ENCODE measurements at places on chromosomes 5 and 9.

DNA sequence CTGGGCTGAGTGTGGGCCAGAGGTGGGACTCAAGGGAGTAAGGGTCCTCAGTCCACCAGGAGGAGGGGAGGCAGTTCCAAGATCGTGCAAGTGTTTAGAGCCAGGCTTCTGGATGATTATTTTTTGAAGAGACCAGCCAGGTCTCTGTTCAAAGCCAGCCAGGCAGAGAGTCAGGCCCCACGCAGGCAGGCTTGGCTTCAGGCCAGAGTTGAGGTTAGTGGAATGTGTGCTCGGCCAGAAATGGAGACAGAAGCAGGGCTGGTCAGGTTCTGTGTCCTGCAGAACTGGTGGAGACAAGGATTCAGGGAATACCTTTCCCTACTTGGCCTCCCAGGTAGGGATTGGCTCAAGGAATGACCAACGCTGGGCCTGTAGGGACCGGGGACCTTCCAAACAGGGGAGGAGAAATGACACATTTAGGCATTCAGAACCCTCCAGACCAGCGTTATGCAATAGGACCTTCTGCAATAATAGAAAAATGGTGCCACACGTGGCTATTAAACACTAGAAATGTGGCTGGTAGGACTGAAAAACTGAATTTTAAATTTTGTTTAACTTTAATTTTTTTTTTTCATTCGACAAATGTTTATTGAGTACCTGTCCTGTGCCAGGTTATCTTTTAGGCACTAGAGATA lies 106.2 kb downstream of the CMYA5 start:
- no peak for DNase-seq

GRCh38 chr9:133484671-133485437 lies 6.0 kb upstream of the SLC2A6 start:
- no peak for DNase-seq

DNA sequence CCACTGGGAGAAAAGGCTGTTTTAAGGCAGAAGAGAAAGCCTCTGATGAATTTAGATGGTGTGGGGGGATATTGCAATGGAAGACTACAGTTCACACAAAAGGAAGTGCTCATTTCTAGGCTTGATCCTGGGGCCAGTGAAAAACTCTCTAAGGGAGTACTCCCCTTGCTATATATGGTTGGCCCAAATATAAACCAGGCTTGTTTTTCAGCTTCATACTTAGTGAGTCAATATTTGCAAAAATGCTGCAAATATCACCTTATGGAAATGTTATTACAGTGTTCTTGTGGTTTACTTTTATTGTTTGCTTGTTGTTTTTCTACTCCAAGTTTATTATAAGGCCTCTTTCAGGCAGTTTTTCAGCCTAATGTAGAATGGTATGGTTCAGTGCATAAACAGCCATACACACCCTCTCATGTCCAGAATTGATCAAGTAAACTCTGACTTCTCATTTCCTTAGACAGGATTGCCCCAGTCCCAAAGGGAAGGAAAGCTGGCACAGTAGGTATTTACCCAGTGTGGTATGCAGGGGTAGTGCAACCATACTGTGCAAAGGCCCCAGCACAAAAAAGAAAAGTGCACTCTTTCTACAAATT lies 115.1 kb downstream of the FEM1C start:
- no peak for DNase-seq

DNA sequence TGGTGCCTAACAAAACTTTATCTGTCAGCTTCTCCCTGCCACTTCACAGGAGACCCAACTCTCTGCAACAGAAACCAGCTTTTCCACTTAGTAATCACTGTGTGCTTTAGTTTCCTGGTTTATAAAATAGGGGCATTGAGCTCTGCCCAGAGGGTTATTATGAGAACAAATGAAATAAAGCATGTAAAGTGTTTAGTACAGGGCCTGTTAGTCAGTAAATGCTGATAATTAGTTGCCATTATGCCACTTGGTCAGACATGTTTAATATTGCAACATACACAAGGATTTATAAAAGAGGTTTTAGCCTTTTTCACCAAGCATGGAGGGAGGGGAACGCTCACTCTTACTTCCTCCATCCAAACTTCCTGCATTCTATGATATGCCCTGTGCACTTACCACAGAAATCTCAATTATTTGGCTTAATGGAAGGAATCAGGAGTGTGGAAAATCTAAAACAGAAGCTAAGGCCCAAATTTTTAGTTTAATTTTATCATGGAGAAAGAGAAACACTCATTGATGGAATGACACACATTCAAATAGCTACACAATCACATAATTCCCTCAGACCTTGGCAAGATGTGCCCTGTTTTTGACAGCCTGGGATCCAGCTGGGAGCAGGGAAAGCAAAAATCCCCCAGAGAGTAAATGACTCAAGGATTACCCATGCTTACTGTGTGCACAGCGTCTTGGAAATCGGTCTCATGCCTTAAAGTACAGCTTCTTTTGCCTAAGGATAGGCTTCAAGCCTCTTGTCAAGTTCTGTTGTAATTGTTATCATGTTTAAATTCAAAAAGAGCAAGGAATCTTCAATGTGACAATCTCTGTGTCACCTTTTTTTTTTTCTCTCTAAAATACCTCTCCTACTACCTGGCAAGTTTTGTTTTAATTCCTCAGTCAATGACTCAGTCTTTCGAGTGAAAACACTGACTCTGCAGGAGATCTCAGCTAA lies 34.0 kb downstream of the ZNF474 start:
- DNase-seq = no peak

DNA sequence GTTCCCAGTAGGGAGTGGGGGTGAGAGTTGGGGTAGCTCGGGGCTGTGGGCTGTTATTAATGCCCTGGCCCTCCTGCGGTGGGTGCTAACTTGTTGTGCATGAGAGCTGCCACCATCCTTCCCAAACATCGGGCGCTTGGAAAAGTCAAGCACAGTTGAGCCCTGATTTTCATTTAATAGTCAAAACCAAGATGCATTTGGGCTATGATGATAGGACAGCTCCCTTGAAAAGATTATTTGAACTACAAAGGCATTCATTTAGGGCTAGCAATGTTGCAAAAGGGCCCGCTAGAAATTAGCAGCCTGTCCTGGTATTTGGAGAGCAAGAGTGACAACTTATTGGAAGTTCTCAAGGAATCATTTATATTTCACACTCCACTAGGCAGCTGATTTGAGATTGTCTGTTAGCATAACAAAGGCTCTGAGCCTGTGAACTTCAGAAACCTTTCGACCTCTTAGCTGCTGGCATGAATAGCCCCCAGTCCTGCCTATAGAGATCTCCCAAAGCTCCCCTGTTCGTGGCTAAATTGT lies 128.2 kb upstream of the TMEM161B start:
- DNase-seq = no peak

DNA sequence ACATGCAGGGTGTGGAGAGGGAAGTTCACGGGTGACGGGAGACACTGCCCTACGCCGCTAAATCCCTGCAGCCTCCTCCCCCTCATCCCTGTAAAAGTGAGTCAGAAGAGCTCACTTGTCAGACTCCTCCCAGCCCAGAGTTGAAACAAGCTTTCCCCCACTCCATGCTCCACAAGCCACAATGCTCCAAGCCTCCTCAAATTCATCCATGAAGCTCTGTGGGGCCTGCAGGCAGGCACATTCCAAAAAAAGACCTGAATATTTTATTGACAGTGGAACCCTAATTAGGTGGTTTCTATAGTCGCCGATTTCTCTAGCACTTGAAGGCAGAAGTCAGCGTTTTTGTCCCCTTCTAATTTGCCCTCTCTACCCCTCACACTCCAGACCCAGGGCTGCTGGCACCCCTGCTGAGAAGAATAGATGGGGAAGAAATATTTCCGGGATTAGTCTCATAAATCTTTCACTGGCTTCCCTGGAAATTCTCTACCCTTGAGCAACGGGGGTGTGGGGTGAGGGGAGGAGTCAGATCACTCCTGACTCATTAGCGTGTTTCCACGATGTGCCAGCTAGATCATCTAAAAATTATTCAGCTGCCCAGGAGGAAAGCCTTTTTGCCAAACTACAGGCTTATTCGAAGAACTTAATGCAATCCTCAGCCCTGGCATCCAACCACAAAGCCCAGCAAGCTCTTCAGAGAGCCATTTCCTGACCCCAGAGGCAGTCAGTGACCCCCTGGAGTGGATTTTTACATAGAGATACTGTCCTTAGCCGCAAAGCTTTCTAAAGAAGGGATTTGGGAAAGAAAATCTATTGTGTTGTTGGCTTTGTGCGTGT lies 97.1 kb downstream of the ENC1 start:
- no peak for DNase-seq

DNA sequence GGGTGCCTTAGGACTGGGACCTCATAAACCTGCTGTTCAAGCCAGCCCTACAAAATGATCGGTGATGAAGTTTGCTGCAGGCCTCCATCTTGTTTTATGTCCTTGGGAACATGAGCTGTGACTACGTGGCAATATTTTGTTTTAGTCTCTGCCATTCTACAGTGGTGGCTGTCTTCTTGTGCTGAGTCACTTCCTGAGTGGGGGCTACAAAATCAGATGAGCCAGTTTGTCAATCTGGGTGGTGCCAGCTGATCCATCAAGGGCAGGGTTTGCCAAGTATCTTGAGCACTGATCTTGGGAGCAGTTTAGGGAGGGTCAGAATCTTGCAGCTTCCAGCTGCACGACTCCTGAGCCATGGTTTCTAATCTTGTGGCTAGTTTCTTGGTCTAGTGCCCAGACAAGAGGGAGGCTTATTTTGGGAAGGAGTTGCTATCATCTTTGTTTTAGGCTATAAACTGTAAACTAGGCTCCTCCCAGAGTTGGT lies 94.7 kb downstream of the YTHDC2 start:
- no peak for DNase-seq

DNA sequence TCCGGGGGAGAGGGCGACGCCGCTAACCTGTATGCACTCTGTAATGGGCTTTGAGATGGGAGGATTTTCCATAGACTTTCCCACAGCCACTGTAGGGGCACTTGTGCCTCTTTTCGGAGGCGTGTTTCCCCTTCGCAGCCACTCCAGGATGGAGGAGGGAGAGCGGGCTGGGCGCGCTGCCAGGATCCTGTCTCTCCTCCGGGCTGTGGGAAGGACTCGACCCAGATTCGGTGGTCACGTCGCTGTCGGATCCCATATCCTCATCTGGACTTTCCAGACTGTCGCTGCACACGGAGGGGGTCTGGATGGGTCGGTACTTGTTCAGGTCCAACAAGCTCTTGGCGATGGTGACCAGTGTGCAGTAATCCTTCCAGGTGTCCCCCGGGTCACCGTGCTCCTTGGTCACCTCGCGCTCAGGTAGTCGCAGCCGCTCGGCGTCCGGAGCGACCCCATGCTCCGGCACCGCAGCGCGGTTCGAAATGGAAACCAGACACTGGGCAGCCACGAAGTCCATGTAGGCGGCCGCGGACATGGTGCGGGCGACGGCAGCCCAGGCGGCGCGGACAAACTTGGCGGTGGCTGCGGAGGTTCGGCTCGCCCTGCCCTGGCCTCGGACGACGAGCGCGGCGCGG lies 1.5 kb downstream of the KLF9 start:
- DNase-seq = peak; percentile 88

- DNase-seq = no peak
These were observed 126.5 kb downstream of the RXRA start for GRCh38 chr9:134452728-134453127.

DNA sequence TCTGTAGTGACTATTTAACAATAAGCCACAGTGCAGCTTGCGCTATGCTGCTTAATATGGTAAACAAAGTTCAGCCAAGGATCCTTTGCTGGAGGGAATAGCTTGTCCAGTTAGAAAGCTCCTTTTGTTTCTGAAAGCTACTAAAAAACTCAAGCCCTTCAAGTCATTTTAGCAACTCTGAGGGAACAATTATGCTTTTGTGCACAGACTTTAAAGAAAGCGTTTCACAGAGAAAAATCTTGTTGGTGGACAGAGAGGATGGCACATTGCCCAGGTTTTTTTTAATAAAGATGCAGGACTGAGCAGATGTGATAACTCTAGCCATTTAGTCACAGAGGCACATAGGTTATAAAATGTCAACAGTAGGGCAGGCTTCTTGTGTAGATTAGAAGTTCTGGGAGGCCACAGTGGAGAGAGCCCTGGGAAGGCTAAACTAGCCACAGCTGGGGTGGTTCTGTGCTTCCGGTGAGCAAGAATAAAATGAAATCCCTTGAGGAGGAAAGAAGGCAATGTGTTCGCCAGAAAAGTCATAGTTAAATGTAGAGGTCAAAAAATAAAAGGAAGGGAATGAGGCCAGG lies 63.4 kb downstream of the ALDH7A1 start:
- no peak for DNase-seq

DNA sequence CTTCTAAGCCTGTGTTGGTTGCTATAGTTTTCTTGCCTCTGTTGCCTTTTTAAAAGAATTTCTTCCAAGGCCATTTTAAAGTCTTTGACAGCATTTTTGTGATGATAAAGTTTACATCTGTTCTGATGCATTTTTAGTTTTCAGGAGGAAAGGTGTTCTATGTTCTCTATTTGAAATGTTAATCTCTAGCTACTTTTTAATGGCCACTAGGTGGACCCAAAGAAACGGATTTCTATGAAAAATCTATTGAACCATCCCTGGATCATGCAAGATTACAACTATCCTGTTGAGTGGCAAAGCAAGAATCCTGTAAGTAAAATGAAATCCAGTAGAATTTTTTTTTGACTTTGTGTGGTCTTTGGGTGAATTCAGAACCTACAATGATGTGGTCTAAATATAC lies 60.2 kb downstream of the MELK start:
- DNase-seq = no peak

DNA sequence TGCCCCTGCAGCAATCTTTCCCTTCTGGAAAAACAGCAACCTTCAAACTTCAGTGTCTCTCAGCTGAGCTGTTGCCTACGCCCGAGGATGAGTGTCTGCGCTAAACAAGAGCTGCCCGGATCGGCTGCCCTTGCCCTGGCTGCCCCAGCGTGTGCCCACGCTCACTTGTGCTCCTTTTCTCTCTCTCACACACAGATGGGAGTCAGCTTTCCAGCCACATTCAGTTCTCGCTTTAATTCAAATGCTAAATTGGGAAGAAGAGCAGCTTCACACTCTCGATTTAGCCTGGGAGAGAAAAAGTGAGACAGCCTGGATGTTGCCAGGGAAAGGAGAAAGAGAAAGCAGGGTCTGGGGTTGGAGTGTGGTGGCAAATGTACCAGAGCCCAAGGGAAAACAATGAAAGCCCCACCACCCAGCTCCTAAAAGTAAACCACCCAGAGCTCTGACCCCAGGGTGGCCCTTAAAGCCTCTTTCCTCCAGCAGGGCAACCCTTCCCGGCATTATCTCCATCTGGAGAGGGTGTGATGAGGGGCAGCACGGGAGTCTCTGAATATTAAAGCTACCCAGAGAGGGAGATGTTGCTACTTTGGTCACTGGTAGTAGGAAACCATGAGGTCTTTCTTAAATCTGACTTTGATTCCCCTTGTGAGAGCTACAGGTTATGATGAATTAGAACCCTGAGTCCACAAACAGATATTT lies 9.9 kb upstream of the EGR1 start:
- DNase-seq = no peak

GRCh38 chr5:74185599-74185998 lies 454.9 kb downstream of the ENC1 start:
- no peak for DNase-seq

GRCh38 chr5:108769352-108769751 lies 21.7 kb downstream of the FER start:
- no peak for DNase-seq

GRCh38 chr9:97981846-97982682 lies 1.1 kb upstream of the ANP32B start:
- no peak for DNase-seq

GRCh38 chr5:90550963-90551362 lies 7.6 kb upstream of the ADGRV1 start:
- DNase-seq = no peak

- DNase-seq = no peak
These were observed 284.2 kb downstream of the NSG2 start for GRCh38 chr5:174329738-174330137.

GRCh38 chr9:125745682-125746016 lies 1.5 kb upstream of the PBX3 start:
- no peak for DNase-seq

Data from left lung (tissue), 14 donors.